Activated CD4-positive, alpha-beta memory T cell treated with anti-CD3 and anti-CD28 coated beads, Interleukin-2, amount 10 ng/mL, durations not matched to agents 7 days and 5 days (primary cell): ENCODE measurements at places on chromosomes 1 and 21. TPM values are rescaled to one million over a fixed set of nuclear protein-coding genes. Genes with fewer than 3 reads are reported as not detected.

The TSPAN2 gene
- total RNA-seq, result 2.4 TPM

The BOLA1 gene
- total RNA-seq, result 27.2 TPM

The CYP4A11 gene
- not detected for total RNA-seq

The RNF223 gene
- total RNA-seq, result not detected

The DISP3 gene
- 0.38 TPM for total RNA-seq

The LRRC53 gene
- total RNA-seq, result not detected

The LCE1D gene
- not detected for total RNA-seq
